Caco-2 (cell line): ENCODE measurements at places on chromosomes 7 and 10. TPM values are rescaled to one million over a fixed set of nuclear protein-coding genes. Genes with fewer than 3 reads are reported as not detected.
A peak's percentile ranks its signal among the peaks of the same experiment; 100 is the strongest.

GRCh38 chr10:130854151-130854550 is 457.4 kb downstream of the TCERG1L start:
- H3K27me3 ChIP-seq = no peaks in the 10 kb centered on the region
- no peak for DNase-seq
- H3K27ac ChIP-seq = no peak overlapping the region
- H3K4me1 ChIP-seq = no peaks in the 10 kb centered on the region
- no peak overlapping the region for H3K4me3 ChIP-seq

DNA sequence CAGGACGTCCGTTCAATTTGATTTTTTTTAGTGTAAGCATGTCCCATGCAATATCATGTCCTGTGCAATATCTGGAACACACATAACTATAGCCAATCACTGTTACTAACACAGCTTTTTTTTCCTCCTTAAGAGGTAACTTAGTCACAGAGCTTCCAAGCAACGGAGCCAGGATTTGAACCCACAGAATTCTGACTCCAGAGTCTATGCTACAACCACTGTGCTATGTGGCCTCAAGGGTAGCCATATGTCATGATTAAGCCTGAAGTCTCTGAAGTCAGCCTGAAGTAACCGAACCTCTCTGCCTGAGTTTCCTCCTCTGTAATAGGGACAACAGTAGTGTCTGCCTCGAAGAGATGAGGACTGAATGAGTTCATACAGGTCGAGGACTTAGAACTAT is 42.2 kb upstream of the TCF7L2 start:
- no peak overlapping the region for H3K4me3 ChIP-seq
- DNase-seq = no peak
- no peaks in the 10 kb centered on the region for H3K27me3 ChIP-seq
- H3K4me1 ChIP-seq = peaks cover 5% of the 10 kb centered on the region; the same call in 1 of the 2 replicates

DNA sequence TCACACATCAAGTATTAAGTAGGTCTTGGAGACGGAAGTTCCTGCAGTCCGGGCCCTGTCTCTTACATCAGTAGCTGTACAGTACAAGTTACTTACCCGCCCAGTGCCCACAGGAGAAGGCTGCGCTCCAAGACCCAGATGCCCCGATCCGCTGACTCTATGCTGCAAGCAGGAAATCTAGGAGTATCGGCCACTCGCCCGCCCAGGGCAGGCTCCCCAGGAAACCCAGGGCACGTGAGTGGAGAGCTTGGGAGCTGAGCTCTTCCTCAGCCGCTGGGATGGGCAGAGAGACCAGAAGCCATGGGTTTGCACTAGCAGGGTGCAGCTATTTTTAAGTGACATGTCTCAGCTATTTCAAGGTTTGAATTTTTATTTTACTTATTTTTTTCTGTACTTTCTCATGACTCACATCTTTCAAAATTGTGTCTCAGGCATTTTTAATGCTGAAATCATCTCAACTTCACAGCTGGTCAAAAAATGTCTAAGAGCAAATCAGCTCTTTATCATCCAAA is 1.9 kb upstream of the GPER1 start:
- H3K27ac ChIP-seq = no peak overlapping the region
- H3K4me3 ChIP-seq = no peak overlapping the region
- no peak for DNase-seq
- H3K4me1 ChIP-seq = no peaks in the 10 kb centered on the region

Gene SPDYE6
- not detected in 2 replicates for total RNA-seq

DNA sequence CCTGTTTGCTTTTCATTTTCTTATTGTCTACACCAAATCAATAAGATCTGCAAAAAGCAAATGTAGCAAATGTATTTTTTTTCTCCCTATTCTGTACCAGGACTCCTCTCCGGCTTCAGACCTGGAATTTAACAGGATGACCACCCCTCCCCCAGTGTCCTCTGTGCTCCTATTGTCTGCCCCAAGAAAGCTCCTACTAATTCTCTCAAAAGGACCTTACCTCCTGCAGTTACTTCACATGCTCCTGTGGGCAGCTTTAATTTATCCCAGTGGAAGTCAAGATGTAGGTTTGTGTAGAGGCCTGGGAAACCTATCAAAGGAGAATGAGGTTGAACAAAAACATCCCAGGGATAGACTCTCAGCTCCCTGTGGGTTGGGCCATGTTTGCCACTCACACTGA is 31.3 kb downstream of the PLXNA4 start:
- no peaks in the 10 kb centered on the region for H3K36me3 ChIP-seq
- H3K4me1 ChIP-seq = no peaks in the 10 kb centered on the region

Gene C10orf62
- not detected in 2 replicates for total RNA-seq

Gene OPALIN
- not detected in 2 replicates for total RNA-seq

Gene GATA3
- total RNA-seq = 27.7 and 32.0 TPM in 2 replicates

Gene TSPAN33
- total RNA-seq = 2.6 and 4.5 TPM in 2 replicates

GRCh38 chr10:91557651-91558111 is 75.2 kb downstream of the PPP1R3C start:
- H3K4me1 ChIP-seq = peaks cover 13% of the 10 kb centered on the region
- no peak for DNase-seq
- no peak overlapping the region for H3K27ac ChIP-seq
- no peaks in the 10 kb centered on the region for H3K36me3 ChIP-seq

Gene METTL27
- total RNA-seq = 1.5 and 1.7 TPM in 2 replicates

Gene FAM25A
- total RNA-seq = not detected in 2 replicates

DNA sequence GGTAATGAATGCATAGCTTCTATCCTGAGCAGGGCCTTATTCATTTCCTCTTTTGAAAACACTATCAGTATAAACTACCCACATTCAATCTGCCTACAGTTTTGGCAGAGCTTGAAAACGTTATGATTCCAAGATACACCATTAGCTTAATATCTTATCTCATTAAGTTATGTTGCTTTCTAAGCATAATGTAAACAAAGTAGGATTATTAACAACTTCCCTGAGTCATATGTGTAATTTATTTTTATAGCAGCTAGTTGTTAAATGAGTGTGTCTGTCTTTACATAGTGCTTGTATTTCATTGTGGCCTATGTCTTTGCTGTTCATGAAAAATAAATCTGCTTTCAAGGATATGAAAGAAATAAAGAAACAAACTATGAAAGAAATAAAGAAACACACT is 106.2 kb upstream of the DLX6 start:
- H3K4me1 ChIP-seq = no peaks in the 10 kb centered on the region
- no peak for DNase-seq
- no peak overlapping the region for H3K27ac ChIP-seq
- H3K4me3 ChIP-seq = no peak overlapping the region
- H3K36me3 ChIP-seq = no peaks in the 10 kb centered on the region
- H3K27me3 ChIP-seq = no peaks in the 10 kb centered on the region

DNA sequence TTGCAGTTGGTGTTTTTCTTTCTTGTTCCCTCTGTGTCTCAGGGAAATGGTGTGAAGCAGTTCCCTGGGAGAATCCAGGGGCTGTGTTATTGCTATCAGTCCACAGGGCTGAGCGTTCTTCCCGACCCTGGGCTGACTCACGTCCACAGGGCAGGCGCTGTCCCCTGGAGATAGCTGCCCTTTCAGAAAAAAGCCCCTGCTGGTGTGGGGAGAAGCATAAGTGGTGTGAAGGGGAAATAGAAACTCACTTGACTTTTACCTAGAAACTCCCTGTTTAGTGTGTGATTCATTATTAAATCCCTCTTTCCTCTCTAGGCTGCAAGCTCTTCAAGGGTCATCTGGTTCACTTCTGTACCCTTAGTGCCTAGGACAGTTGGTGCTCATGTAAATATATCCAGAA is 63.3 kb upstream of the SMNDC1 start:
- H3K4me3 ChIP-seq = no peak overlapping the region
- H3K36me3 ChIP-seq = no peaks in the 10 kb centered on the region
- DNase-seq = no peak
- H3K27ac ChIP-seq = no peak overlapping the region

DNA sequence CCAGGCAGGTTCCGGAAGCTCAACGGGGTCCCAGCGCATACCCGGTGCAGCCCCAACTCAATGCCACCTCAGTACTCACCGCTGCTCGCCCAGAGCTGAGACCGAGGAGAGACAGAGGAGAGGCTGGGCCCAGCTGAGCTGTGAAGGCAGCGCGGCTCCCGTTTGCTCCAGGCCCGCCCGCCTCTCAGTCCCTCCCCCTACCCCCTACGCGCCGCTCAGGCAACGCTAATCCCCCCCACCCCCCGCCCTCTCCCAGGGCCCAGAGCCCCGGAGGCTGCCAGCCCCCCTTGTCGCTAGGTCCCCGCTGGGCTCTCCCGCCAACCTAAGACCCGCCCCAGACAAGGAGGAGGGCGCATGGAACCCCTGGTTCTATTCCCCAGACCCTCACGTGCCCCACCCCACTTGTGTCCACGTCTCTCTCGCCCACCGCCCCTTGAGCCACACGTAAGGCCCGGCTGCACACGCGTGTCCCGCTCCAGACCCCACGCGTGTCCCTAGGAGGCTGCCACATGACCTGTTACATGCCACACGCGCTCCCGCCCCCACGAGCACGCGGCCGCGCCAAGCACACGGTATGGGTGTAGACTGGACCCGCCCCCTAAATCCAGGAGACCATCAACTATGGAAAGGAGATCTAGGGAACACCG is at the start of gene PSD:
PSD (minus strand) TSS at position 164 of the 647 bp plus-strand sequence. CDS start 1,747 bp downstream, outside the sequence.
- peak within 1 kb of the TSS; percentile 83 for H3K4me3 ChIP-seq
- no peaks in the 10 kb centered on the region for H3K27me3 ChIP-seq
- H3K4me1 ChIP-seq = peaks cover 9% of the 10 kb centered on the region; the same call in 1 of the 2 replicates
- peak within 1 kb of the TSS; percentile 68 for H3K27ac ChIP-seq
- 0 out of 2 replicates have a peak, but pooled peaks cover 1% of the 10 kb centered on the region for H3K36me3 ChIP-seq

DNA sequence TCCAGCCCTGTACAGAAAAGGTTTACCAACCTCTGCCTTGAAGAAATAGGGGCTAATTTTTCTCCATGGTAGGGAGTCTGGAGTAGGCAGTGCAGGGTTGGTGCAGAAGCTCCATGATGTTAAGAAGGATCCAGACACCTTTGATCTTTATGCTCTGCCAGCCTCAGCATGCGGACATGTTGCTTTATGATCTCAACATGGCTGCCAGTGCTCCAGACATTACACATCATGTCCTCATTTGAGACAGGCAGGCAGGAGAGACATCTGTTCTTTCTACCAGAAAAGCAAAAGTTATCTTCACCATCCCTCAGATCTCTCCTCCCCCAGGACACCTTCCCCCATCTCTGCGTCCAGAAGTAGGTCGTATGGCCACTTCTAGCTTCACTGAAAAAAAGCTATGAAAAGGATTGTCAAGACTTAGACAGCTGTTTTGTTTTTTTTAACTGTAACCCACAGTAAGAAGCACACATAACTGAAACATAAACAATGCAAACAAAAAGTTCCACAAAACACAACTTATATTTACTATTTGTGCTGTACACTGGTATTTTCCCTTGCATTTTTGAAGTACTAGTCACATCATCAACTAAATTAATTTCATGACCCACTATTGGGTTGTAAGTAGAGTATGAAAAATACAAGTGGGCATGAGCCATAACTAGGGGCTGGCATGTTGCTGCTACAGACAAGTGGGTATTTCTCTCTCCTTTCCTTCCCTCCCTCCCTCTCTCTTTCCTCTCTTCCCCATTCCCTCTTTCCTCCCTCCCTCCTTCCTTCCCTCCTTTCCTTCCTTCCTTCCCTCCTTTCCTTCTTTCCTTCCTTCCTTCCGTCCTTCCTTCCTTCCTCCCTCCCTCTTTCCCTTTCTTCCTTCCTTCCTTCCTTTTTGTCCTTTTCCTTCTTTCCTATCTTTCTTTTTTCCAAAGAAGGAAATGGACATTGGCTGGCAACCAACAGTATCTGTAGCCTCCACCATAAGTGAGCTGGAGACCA is 2.6 kb upstream of the RASSF4 start:
- H3K27me3 ChIP-seq = no peaks in the 10 kb centered on the region
- H3K36me3 ChIP-seq = 0 out of 2 replicates have a peak, but pooled peaks cover under 1% of the 10 kb centered on the region
- H3K4me1 ChIP-seq = peaks cover 51% of the 10 kb centered on the region
- no peak for DNase-seq
- H3K4me3 ChIP-seq = no peak overlapping the region
- H3K27ac ChIP-seq = no peak overlapping the region

- H3K27ac ChIP-seq = no peak within 1 kb of the TSS
- DNase-seq = peak; percentile 51
- H3K4me1 ChIP-seq = peaks cover 13% of the 10 kb centered on the region; the same call in 1 of the 2 replicates
- peaks cover 3% of the 10 kb centered on the region for H3K27me3 ChIP-seq
- peak within 1 kb of the TSS; percentile 64 for H3K4me3 ChIP-seq
These were observed at the start of gene AFAP1L2 for GRCh38 chr10:114404171-114405010. Gene AFAP1L2, minus strand, starts transcription at chr10:114404502. Its CDS starts 47 bp downstream, at chr10:114404455.

- H3K4me3 ChIP-seq = no peak overlapping the region
- no peak overlapping the region for H3K27ac ChIP-seq
- H3K4me1 ChIP-seq = peaks cover 10% of the 10 kb centered on the region; the same call in 1 of the 2 replicates
- no peaks in the 10 kb centered on the region for H3K36me3 ChIP-seq
- H3K27me3 ChIP-seq = no peaks in the 10 kb centered on the region
- no peak for DNase-seq
These were observed 496.2 kb upstream of the ZMIZ1 start for GRCh38 chr10:78572565-78572964.

Gene FOXI2
- total RNA-seq = not detected in 2 replicates
